ENCODE measurements at places on chromosomes 11 and 22.

DNA sequence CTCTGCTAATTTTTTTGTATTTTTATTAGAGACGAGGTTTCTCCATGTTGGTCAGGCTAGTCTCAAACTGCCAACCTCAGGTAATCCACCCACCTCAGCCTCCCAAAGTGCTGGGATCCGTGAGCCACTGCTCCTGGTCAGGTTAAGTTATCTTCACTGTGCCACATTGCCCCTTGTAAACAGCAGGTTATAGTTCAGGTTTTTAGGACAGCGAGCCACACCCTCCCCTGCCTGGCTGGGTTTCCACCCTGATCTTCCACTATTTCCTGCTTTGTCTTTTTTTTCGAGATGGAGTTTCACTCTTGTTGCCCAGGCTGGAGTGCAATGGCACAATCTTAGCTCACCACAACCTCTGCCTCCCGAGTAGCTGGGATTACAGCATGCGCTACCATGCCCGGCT lies 16.1 kb downstream of the ACO2 start:
- no peak for DNase-seq

DNA sequence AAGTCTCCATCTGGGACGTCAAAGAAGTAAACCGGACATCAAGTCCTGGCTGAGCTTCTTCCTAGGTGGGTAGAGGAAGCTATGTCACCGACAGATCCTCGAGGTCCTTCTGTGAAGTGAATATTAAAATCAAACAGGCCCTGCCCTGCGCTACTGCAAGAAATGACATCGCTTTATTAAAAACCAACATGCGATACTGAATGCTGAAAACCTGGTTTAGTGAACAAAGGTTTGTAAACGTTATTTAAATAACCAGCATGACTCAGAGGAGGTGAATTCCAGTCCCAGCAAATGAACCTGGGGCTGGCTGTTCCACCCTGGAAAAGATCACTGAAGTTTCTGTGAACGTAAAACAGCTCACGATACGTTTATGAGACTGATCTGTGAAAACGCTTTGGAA lies 645 bp downstream of the RTCB start:
- peak; percentile 4 for DNase-seq

GRCh38 chr11:33704240-33705002 lies 3.8 kb upstream of the C11orf91 start:
- DNase-seq = no peak

DNA sequence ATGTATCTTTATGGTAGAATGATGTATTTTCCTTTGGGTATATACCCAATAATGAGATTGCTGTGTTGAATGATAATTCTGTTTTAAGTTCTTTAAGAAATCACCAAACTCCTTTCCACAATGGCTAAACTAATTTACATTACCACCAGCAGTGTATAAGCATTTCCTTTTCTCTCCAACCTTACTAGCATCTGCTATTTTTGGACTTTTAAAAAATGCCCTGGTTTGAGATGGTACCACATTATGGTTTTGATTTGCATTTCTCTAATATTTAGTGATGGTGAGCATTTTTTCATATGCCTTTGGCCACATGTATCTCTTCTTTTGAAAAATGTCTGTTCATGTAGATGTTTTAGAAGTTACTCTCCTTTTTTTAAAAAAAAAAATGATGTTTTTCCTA lies 142.0 kb downstream of the METTL15 start:
- no peak for DNase-seq

- DNase-seq = no peak
Measured at GRCh38 chr11:66465373-66466224, 1.1 kb upstream of the PELI3 start.

Data from neural progenitor cell (in vitro differentiated cells).